Renal cortical epithelial cell (primary cell): ENCODE measurements at places on chromosomes 5 and 9. TPM values are rescaled to one million over a fixed set of nuclear protein-coding genes. Genes with fewer than 3 reads are reported as not detected.

DNA sequence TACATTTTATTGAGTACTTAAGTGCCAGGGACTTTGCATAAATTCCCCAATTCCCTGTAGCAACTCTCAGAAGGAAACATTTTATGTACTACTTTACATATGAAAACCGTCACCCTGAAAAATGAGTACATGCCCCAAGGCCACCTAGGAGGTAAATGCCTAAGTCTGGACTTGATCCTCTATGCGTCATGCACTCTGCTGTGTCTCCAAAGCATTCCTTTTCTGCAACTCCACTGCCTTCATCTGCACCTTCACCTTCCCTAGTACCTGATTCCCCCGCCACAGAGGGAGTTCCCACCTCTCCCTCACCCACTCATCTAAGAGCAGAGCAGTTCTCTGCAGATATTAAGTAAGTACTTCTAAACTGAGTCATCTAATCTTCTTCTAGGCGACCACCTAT, 75.2 kb upstream of the HRH2 start:
- no peak for DNase-seq

ANKRD31 gene
- total RNA-seq: under 0.01 and 0.25 TPM in 2 replicates

- no peak for DNase-seq
These were observed 358.6 kb downstream of the MSX2 start for GRCh38 chr5:175082866-175083590.

ANKDD1B gene
- total RNA-seq: 2.8 and 3.3 TPM in 2 replicates

- DNase-seq: no peak
These were observed 274.4 kb downstream of the CSNK1G3 start for GRCh38 chr5:123786411-123786810.

- DNase-seq: peak; percentile 95
These were observed 20.9 kb downstream of the CSF2 start for GRCh38 chr5:132094393-132095076.

DNA sequence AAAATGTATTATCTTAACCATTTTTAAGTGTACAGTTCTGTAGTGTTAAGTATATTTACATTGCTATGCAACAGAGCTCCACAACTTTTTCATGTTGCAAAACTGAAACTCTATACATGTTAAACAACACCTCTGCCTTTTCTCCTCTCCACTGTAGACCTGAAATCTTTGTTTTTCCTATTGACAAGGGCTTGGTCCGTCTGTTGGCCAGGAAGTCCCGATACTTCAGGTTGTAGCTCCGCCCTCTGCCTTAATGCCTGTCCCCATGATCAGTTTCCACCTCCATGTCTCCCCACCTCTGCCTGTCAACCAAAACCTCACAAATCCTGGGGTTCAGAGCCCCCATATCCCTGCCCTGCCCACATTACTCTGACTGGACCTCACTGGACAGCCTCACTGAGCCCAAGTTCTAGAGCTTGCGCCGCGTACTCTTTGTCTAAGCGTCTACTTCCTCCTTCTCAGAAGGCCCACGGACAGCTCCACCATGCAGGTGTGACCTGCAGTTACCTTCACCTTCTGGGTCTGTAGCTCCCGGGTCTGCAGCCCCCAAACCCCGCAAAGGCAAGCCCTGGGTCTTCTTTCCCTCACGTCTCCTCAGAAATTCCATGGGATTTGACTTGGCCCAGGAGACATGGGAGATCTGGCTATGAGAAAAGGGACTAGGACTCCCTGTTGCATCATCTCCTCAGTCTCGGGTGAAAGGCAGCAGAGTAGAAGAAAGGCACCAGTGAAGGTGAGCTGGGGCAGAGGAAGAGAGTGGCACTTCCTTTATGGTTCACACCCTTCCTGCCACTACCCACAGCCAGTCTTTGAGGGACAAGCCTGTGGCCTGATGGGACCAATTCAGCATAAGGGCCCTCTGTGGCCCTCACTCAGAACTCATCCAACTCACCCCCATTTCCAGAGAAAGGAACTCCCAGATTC, 8.0 kb downstream of the GLIPR2 start:
- DNase-seq: no peak

- DNase-seq: no peak
These were observed 64.3 kb downstream of the CPLANE1 start for GRCh38 chr5:37184748-37185364.

- DNase-seq: no peak
These were observed 382.4 kb downstream of the NNT start for GRCh38 chr5:43985411-43985810.

GRCh38 chr5:10489810-10490426, 48.2 kb downstream of the ROPN1L start:
- no peak for DNase-seq

DNA sequence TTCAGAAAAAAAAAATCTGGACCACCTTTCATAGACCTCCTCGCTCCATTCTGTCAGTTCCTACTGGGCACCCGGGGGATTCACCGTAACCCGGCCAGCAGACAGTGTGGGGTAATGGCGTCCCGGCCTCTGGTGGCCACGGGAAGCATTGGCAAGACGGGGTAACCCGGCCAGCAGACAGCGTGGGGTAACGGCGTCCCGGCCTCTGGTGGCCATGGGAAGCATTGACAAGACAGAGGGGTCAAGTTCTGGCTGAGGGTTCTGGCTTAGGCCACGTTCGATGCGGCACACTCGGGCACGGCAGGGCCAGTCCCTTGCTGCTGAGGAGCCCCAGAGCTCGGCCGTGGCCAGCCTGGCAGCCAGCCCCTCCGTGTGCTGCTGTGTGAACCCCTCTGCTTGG, 116.2 kb upstream of the RAPGEF1 start:
- no peak for DNase-seq

- no peak for DNase-seq
These were observed 614 bp upstream of the LCN6 start for GRCh38 chr9:136748666-136749611.

DNA sequence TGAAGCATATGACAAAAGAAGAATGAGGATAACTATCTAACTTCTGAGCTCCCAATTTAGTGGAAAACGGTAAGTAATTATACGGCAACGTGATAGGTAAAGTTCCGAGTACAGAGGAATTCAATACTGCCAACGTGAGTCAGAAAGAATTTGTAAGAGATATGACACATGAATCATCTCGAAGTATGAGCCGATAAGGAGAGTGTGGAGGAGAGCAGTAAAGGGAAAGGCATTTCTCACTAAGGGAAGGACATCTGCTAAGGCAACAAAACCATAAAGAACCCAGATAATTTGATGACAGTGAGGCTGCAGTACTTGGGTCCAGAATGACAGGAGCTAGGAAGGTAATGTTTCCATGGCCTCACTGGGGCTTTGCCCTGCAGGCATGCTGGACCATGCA, 11.0 kb downstream of the MPDZ start:
- DNase-seq: no peak

DNA sequence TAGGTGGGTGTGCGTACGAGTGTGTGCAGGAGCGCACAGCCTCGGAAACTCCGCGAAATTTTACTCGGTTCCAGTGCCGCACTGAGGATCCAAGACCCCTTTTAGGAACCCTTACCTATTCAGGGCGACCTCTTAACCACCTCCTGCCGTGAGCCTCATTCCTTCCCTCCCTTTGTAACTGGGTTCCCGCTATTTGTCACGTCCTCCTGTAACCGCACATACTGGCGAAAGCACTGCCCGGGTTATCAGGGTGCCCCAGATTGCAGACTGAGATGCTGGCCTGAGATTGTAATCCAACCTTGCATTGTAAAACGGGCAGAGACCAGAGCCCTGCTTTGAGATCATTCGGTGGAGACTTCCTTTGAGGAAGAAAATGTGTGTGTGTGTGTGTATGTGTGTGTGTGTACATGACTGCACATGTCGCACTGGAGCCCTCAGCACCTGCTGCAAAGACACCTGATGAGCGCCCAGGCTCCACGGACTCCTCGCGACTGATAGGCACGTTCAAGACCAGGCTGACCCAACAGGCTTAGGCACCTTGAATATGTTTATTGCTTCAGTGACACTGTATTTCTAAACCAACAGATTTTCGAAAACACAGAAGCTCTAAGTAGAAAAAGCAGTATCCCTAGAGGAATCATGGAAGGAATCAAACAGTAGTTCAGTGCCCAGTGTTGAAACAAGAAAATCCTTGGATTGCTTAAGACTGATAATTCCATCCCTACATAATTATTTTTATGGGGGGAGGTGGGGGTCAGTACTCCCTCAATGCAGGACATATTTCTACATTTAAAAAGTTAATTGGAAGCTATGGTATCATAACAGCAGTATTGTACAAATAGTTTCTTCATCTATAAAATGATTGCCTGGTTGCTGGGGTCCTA, 86.5 kb upstream of the TNFAIP8 start:
- DNase-seq: peak; percentile 44

GRCh38 chr9:124676159-124676551, 95.0 kb downstream of the NR6A1 start:
- no peak for DNase-seq

PCDHAC2 gene
- total RNA-seq: 1.0 and 1.1 TPM in 2 replicates

NDUFS4 gene
- total RNA-seq: 88.0 and 120 TPM in 2 replicates

- DNase-seq: no peak
These were observed 177.1 kb upstream of the SEMA6A start for GRCh38 chr5:116751684-116752083.

DNA sequence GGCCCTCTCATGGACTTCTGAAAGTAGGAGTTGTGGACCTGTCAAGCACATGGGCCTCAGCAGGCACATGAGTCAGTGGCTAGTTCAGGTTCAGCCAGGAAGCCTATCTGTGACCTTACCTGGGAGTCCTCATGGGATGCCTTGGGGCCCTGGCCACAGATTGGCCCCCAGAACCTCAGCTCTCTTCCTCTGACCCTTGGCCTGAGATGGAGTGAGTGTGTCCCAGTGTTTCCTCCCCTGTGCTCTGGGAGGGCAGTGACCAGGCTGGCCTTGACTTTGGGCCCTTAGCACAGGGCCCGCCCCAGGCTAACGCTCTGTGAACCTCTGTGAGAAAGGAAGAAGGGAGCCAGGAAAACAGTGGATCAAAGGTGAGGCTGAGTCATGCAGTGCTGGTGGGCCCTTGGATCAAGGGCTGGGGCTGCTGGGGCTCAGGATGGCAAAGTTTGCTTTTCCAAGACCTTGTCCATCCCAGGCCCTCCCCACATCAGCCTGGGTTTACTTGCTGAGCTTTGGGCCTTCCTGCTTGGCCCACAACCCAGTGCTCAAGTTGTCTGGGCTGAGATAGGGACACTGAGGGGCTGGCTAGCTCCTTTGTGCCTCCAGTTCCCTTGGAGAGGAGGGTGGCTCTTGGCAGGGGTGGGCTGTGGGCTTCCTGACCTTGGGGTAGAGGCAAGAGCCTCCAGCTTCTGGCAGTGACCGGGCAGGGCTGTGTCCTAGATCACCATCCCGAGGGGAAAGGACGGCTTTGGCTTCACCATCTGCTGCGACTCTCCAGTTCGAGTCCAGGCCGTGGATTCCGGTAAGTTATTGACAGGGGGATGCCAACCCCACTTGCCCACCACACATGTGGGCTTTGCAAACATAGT, 41.4 kb downstream of the RGS3 start:
- DNase-seq: peak; percentile 61

DNA sequence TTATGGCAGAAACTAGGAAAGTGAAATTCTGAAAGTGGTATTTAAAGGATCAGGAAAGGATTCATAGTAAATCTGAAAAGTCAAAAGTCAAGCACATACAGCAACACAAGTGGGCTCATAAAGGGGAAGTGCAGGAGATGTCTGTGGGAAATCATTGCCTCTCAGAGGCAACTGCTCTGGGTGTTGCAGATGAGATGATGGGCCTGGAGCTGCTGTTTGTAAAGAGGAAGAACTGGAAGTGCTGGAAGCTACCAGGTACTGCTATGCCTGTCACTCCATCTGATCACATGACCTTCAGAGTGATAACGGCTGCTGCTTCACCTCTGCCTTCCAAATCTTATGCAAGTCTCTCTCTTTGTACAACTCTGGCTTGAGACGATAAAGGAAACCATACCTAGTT, 55.9 kb downstream of the ADRB2 start:
- DNase-seq: no peak

SMIM33 gene
- total RNA-seq: not detected in 2 replicates

DNA sequence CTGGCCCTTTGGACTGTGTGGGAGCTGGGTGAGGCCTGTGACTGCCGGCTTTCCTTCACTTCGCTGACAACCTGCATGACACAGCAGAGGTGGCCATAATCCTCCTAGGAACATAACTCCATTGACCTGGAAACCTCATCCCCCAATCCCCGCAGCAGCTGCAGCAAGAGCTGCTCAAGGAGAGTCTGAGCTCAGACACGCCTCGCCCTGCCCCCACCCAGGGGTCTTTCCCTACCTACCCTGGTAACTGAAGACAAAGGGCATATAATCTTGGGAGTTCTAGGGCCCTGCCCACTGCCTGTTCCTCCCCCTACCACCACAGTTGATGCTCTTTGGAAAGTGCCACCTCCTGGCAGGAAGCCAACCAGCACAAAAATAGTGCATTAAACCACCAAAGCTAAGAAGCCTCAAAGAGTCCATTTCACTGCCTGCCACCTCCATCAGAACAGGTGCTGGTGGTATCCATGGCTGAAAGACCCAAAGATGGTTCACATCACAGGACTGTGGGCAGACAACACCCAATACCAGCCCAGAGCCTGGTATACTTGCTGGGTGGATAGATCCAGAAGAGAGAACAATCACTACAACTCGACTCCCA, 18.4 kb downstream of the TRIM36 start:
- no peak for DNase-seq

- DNase-seq: no peak
These were observed 167.2 kb downstream of the PAX5 start for GRCh38 chr9:36866840-36867239.

DNA sequence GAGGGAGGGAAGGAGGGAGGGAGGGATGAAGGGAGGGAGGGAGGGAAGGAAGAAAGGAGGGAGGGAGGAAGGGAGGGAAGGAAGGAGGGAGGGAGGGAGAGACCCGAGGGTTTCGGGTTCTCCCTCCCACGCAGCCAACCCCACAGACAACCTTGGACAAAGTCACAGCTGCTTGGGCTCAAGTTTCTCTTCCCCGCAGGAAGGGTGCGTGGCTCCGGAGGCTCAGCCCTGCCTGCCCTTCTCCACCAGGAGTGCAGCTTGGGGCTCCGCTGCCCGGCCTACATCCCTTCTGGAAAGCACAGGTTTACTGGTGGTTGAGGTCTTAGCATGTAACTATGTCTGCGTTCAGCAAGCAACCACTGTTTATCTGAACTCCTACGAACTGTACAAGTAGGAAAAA, 15.0 kb downstream of the SLC12A7 start:
- DNase-seq: no peak

DNA sequence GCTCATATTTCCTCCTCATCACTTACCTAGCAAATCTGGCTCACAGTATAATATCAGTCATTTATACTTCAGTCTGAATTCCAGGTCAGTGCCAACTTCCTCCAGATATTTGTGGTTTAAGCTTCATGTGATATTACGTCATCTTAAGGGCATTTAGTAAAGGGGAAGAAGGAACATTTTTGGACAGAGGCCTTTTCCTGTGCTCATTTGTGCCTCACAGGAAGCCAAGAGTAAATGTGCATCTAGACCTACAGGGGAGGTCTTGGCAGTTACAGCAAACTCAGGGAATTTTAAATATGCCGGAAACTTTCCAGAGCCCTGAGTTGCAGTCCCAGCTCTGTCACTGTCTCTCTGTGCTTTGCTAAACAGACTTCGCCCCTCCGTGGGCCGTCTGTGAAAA, 12.3 kb upstream of the KCNIP1 start:
- peak; percentile 94 for DNase-seq

DNA sequence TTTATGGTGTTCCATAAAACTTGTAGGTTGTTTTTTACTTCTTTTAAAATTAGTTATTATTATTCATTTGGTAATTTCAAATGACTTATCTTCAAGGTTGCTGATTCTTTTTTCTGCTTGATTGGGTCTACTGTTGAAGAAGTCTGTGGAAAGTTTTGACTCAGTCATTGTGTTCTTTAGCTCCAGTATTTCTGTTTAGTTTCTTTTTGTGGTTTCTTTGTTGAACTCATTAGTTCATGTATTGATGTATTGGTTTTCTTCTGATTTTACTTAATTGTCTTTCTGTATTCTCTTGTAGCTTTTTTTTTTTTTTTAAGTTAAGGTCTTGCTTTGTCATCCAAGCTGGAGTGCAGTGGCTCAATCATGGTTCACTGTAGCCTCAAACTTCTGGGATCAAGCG, 345.4 kb upstream of the MEF2C start:
- no peak for DNase-seq

NIPSNAP3A gene
- 48.7 and 69.3 TPM in 2 replicates for total RNA-seq
